ENCODE measurements at places on chromosomes 2 and 18.

DNA sequence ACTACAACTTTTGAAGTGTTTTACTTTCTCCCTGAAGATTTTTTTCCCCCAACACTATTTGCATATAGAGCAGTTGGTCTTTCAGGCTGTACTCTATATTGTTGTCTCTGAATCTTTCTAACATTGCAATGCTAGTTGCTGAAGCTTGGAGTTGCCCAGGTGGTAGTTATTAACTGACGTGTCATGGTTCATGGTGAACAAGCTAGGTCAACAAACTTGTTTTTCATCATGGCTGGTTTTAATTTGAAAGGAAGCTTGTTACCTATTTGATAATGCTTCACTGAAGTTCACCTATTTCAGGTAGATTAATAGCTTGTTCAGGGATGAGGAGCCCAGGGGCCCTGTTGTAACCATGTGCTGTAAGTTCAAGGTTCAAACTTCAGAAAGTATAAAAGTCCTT is 158.8 kb upstream of the ZEB2 start:
- no peak for DNase-seq

- no peak for DNase-seq
These were observed 10.4 kb downstream of the CHST10 start for GRCh38 chr2:100407073-100407472.

GRCh38 chr2:58039170-58039611 is 7.4 kb upstream of the VRK2 start:
- no peak for DNase-seq

GRCh38 chr2:234422981-234423431 is 73.9 kb downstream of the ARL4C start:
- no peak for DNase-seq

- DNase-seq, result no peak
These were observed 345.8 kb upstream of the TFPI start for GRCh38 chr2:187900021-187900420.

- no peak for DNase-seq
These were observed 41.8 kb downstream of the PTGR3 start for GRCh38 chr18:75167137-75167536.

- DNase-seq, result peak; percentile 41
These were observed 616 bp downstream of the RNPEPL1 start for GRCh38 chr2:240568678-240569522.

GRCh38 chr2:3873899-3874298 is 170.5 kb downstream of the DCDC2C start:
- DNase-seq, result no peak

GRCh38 chr18:79690586-79691482 is 11.2 kb downstream of the CTDP1 start:
- no peak for DNase-seq

- DNase-seq, result no peak
These were observed 28.7 kb upstream of the MARCO start for GRCh38 chr2:118913131-118913802.

DNA sequence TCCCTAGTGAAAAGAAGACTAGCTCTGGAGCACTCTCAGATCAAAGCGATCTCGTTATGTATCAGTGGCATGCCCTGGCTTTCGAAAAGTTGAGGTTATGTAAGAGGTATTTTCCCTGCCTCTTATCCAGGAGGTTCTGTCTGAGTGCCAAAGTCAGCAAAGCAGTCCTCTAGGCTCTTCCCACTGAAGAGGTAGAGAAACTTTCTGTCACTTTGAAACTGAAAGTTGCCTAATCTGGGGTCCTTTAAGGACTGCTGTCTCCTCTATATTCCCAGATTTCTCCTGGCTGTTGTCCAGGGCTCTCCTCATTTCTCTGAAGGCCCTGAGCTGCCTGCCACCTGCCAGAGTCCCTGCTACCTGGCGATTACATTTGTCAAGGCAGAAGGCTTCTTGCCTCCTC is 96.3 kb downstream of the B3GNT2 start:
- DNase-seq, result no peak

GRCh38 chr2:6052649-6053048 is 360.5 kb downstream of the SOX11 start:
- DNase-seq, result no peak

GRCh38 chr2:230218421-230218820 is 1.4 kb downstream of the SP110 start:
- DNase-seq, result no peak

DNA sequence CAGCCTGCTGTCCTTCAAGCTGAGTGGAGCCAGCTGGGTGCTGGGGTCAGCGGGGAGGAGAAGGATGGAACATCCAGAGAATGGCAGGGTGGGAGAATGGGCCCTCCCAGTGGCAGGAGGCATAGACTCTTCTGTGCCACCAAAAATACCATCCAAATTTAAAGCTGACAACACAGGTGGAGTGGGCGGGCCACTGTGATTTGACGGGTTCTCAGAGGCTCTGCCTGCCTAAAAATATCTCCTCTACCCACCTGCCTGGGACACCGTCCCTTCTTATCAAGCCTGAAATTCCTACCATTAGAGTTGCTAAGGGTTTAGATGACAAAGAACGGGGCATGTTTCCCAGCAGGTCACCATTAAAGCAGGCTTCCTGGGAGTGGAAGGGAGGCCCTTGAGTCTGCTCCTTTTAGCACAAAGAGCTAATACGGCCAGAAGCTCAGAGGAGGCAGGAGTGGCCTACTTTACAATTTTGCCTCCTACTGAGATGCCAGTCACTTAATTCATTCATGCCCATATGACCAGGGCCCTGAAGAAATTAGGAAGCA is 19.8 kb upstream of the MARCHF4 start:
- DNase-seq, result no peak

DNA sequence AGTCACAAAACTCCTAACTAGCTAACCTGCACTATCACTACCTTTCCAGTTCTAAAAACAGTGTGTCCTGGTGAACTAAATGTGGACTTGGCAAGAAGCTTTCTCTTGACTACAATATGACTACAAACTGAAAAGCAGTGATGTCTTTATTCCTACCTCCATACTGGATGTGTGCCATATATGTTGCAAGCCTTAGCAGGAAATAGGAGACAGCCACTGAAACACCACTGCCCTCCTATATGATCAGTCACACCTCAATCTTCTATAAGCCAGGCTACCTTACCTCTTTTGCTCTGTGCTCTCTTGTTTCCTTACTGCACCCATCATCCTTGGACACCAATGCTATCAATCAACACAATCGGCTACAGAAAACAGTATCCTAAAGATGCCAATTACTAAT is 34.1 kb downstream of the SS18 start:
- no peak for DNase-seq

DNA sequence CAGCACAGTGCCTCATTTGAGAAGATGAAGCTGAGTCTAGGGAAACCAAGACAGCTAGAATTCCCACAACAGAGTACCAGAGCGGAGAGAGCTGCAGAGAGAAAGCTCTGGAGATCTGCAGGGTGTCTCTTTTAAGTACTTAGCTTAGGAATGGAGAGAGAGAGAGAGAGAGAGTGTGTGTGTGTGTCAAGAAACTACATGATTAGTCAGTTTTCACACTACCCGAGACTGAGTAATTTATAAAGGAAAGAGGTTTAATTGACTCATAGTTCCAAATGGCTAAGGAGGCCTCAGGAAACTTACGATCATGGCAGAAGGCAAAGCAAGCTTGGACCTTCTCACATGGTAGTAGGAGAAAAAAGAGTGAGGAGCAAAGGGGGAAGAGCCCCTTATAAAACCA is 64.0 kb downstream of the HIBCH start:
- DNase-seq, result no peak

DNA sequence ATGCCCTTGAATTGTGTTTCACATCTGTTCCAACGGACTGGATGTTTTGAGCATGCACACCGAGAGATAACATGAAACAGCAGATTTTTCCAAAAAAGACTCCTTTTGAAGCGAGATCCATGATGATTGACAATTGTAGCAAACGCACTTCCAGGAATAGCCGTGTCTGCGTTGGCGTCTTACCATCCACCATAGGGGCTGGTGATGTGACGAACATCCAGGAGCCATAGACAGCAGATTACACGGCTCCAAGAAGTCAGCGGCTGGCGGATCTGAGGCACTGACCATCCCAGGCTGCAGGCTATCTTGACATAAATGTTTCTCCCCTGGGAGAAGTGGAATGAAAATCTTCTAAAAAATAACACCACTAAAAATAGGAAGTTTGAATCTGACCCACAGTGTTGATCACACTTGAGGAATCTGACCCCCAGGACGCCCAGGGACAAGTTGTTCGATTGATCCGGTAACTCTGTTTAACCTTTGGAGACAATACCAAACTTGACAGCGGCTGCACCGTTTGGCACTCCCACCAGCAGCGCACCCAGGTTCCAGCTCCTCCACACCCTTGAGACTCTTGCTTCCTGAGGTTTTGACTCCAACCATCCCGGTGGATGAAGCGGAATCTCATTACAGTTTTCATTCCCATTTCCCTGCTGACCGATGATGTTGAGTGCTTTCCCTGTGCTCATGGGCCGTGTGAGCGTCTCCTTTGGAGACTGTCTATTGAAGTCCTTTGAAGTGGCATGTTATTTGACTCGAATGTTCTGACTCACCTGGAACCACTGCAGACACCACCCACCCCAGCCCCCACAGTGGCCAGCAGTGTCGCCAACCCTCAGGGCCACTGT is 140.0 kb upstream of the GPC1 start:
- DNase-seq, result no peak

- DNase-seq, result peak; percentile 39
These were observed 57.2 kb downstream of the CDC42EP3 start for GRCh38 chr2:37614061-37614738.

Measured in HTR-8/SVneo (cell line).